ENCODE measurements at places on chromosomes 13 and 19. TPM values are rescaled to one million over a fixed set of nuclear protein-coding genes. Genes with fewer than 3 reads are reported as not detected.

- peak overlapping the region; percentile 88 for H3K27ac ChIP-seq
- H3K4me1 ChIP-seq = peaks cover 98% of the 10 kb centered on the region
- H3K27me3 ChIP-seq = no peaks in the 10 kb centered on the region
- no peak for DNase-seq
- H3K36me3 ChIP-seq = no peaks in the 10 kb centered on the region
These were observed 21.5 kb downstream of the STARD13 start for GRCh38 chr13:33263976-33264619.

- H3K36me3 ChIP-seq = peaks cover 96% of the 10 kb centered on the region
- H3K27me3 ChIP-seq = no peaks in the 10 kb centered on the region
- H3K27ac ChIP-seq = peak overlapping the region; percentile 65
- peaks cover 10% of the 10 kb centered on the region for H3K4me1 ChIP-seq
- DNase-seq = peak; percentile 40
These were observed 11.9 kb downstream of the CC2D1A start for GRCh38 chr19:13917888-13918406.

GRCh38 chr13:41199079-41199478 lies 4.7 kb upstream of the KBTBD7 start:
- no peaks in the 10 kb centered on the region for H3K27me3 ChIP-seq
- H3K4me1 ChIP-seq = peaks cover 3% of the 10 kb centered on the region

GRCh38 chr19:4556597-4557127 lies 2.8 kb downstream of the SEMA6B start:
- H3K4me1 ChIP-seq = peaks cover 28% of the 10 kb centered on the region
- no peak for DNase-seq
- H3K36me3 ChIP-seq = peaks cover 23% of the 10 kb centered on the region
- no peak overlapping the region for H3K27ac ChIP-seq
- H3K4me3 ChIP-seq = no peak overlapping the region
- peaks cover 4% of the 10 kb centered on the region for H3K27me3 ChIP-seq

DNA sequence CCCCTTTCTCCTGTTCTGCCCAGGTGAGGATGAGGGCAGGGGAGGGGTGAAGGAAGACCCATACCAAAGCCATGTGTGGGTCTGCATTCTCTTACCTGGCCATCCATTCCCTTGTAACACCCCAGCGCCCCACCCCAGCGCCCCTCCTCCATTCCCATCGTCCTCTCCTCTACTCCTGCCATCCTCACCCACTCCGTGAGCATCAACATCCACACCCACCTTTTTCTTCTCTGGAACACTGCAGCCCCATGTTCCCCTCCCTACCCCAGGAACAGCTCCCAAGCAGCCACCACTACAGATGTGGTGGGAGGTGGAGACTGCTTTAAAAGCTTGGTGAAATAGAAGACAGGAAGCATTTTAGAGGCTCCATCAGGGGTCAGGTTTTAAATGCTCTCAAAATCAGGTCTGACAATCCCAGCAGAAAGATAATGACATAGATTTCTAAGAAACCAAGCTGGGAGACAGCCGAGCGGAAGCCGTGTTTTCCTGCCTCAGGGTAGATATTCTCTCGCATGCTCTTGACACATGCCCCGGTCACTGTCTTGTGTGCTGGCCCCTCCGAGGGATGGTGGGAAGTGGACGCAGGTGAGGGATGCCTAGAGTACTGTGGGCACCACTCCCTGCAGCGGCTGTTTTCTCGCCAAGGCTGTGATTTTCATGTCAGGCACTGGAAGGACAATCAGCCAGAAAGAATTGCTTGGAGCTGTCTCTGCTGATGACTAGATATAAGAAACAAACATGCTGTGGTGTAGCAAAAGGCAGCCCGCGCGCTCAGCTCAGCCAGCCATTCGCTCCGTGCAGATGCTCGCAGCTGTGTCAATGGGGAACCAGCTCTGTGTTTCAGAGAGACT lies 9.8 kb downstream of the MEDAG start:
- no peak for DNase-seq
- no peaks in the 10 kb centered on the region for H3K36me3 ChIP-seq

DNA sequence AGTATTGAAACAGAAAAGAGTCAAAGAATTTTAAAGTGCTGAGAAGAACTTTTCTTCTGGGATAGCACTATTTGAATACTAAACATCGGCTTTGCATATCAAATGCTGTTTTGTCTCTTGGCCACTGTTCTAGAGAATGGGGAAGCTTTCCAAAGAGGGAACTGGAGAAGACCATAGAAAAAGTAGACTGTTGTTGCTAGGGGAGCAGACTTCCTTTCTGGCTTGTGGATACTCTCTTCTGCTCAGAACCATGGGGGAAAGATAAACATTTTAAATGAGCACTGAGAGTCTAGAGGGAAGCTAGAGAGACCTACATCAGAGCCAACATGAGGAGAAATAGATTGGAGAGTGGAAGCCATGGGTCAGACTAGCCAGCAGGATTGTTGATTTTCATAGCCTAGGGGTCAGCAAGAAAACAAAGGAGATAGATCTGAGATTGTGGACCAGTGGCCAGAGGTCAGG lies 315.7 kb downstream of the KCTD12 start:
- H3K27me3 ChIP-seq = no peaks in the 10 kb centered on the region
- no peaks in the 10 kb centered on the region for H3K4me1 ChIP-seq
- H3K36me3 ChIP-seq = no peaks in the 10 kb centered on the region
- H3K27ac ChIP-seq = no peak overlapping the region
- DNase-seq = no peak

DNA sequence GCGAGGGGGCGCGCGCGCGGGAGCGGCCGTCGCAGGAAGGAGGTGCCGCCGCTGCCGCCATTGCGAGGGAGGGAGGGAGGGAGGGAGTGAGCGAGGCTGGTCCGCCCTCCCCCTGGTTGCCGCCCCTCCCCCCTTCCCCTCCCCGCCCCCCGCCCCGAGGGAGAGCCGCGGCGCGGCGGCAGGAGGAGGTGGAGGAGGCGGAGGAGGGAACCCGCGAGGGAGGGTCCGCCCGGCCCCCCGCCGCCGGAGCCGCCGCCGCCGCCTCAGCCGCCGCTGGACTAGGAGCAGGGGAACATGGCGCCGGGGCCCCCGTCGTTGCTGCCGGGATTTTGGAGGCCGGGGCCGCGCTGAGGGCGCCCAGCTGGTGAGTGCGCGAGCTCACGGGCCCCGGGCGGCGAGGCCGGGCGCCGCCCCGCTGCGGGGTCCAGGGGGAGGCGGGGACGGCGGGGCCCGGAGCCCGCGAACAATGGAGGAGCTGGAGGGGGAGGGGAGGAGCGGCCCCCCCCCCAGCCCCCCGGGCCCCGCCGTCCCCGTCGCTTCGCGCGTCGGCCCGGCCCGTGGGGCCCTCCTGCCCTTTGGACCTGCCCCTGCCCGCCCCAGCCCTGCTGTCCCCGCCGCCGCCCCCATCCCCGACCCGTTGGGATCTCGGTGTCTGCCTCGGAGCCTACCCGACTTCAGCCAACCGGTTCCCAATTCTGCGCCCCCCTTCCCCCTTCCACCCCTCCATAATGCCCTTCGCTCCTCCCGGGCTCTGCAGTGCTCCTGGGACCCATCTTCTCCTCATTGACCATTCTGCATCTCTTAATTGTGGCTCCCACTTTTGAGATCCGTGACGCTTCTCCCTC lies at the start of gene ARHGAP35:
Gene ARHGAP35, plus strand, starts transcription at position 152 of the 845 bp plus-strand sequence. CDS start 57,679 bp downstream, outside the sequence.
- H3K36me3 ChIP-seq = no peaks in the 10 kb centered on the region
- no peaks in the 10 kb centered on the region for H3K27me3 ChIP-seq
- peak within 1 kb of the TSS; percentile 98 for H3K27ac ChIP-seq
- peaks cover 74% of the 10 kb centered on the region for H3K4me1 ChIP-seq

- no peak for DNase-seq
- H3K27me3 ChIP-seq = peaks cover 87% of the 10 kb centered on the region
- no peak overlapping the region for H3K4me3 ChIP-seq
- no peak overlapping the region for H3K27ac ChIP-seq
- no peaks in the 10 kb centered on the region for H3K4me1 ChIP-seq
- no peaks in the 10 kb centered on the region for H3K36me3 ChIP-seq
These were observed 105.3 kb upstream of the CACNA1A start for GRCh38 chr19:13611596-13611995.

B3GNT8 gene
- 10.3 TPM for total RNA-seq

ZNF221 gene
- total RNA-seq = 3.7 TPM

DNA sequence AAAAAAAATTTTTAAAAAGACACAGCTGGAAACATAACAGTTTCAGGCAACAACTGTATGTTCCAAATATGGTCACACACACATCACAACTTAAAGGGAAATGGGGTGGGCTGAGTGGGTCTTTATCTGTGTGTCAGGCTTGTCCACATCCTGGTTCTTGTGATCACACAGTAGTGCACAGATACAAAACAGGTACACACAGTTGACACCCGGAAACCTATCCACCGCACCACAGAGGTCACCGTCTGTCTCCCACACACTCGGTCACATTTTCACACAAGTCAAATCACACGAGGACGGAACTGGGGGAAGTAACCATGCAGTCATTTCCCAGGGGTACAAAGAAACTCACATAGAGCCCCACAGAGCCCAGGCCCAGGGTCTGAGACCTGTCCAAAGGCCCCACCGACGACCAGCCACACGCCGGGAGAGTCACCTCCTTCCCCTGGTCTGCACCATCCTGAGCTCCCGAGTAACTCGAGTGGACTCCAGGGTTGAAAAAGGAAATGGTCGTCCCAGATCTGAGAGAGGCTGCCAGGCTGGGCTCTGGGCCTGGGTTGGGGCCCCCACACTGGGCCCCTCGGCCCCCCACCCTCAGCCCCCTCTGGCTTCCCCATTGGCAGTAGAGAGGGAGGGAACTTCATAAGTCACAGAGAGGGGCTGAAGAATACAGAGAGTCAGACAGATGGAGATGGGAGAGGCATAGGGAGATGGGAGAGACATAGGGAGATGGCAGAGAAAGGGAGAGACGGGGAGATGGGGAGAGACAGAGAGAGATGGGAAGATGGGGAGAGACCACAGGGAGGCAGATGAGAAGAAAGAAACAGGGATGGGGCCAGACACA lies 1.3 kb upstream of the PPAN start:
- H3K36me3 ChIP-seq = peaks cover 27% of the 10 kb centered on the region
- peaks cover 25% of the 10 kb centered on the region for H3K4me1 ChIP-seq
- DNase-seq = no peak
- H3K4me3 ChIP-seq = no peak overlapping the region
- H3K27me3 ChIP-seq = no peaks in the 10 kb centered on the region
- H3K27ac ChIP-seq = no peak overlapping the region

ZFP28 gene
- 6.0 TPM for total RNA-seq

- peaks cover 90% of the 10 kb centered on the region for H3K4me1 ChIP-seq
- peak overlapping the region; percentile 55 for H3K4me3 ChIP-seq
- no peak for DNase-seq
These were observed 2.8 kb downstream of the PTGIR start for GRCh38 chr19:46622118-46622446.

UBE2L5 gene
- total RNA-seq = not detected

DNA sequence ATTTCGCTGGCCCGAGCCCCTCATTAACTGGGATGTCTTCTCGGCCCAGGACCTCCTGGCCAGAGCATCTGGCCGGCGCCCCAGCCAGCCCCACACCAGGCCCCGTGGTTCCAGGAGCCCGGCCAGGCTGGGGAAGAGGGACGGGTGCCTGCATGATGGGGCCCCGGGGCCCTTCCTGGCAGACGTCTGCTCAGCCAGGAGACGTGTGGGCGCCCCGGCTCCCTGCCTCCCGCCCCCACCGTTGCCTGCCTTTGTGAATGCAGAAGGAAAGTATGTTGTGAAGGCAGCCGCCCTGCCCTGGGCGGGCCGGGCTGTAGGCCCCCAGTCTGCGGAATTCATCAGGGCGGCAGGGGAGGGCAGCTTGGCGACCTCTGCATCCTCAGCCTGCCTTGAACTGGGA lies 4.4 kb upstream of the COMP start:
- no peaks in the 10 kb centered on the region for H3K36me3 ChIP-seq
- peaks cover 98% of the 10 kb centered on the region for H3K27me3 ChIP-seq
- H3K27ac ChIP-seq = no peak overlapping the region
- no peak for DNase-seq
- H3K4me3 ChIP-seq = no peak overlapping the region

PARP4 gene
- 23.6 TPM for total RNA-seq

DNA sequence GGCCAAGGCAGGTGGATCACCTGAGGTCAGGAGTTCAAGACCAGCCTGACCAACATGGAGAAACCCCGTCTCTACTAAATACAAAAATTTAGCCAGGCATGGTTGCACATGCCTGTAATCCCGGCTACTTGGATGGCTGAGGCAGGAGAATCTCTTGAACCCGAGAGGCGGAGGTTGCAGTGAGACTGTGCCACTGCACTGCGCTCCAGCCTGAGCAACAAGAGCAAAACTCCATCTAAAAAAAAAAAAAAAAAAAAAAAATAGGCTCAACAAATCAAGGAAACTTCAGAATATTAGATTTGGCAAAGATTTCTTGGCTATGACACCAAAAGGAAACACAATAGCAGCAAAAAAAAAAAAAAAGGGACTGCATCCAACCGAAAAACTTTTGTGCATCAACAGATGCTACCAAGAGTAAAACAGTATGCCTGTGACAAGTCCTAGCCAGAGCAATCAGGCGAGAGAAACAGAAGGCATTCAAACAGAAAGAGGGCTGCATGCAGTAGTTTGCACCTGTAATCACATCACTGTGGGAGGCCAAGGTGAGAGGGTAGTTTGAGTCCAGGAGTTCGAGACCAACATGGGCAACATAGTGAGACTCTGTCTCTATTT lies 23.8 kb downstream of the ZNF160 start:
- peaks cover 51% of the 10 kb centered on the region for H3K36me3 ChIP-seq
- peak overlapping the region; percentile 82 for H3K27ac ChIP-seq
- peaks cover 24% of the 10 kb centered on the region for H3K4me1 ChIP-seq
- no peaks in the 10 kb centered on the region for H3K27me3 ChIP-seq
- H3K4me3 ChIP-seq = no peak overlapping the region
- no peak for DNase-seq

DNA sequence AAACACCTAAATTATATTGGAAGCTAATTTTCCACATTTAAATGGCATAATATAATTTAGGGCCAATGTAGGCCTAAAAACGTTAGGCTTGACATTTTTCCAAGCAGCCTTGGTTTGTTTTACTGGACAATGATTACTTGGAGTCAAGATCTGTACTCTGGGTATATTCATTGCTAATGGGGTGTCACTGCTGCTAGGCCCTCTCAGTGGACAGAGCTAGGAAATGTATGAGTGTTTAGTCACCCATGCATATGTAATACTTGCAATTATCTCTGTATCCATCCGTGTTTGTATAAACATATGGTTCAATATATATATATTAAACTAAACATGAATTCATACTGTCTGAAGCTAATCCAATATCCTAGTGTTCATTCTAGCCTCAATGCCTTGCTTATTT lies 598.1 kb downstream of the DCT start:
- no peaks in the 10 kb centered on the region for H3K4me1 ChIP-seq
- no peaks in the 10 kb centered on the region for H3K27me3 ChIP-seq
- H3K4me3 ChIP-seq = no peak overlapping the region
- no peak overlapping the region for H3K27ac ChIP-seq

ONECUT3 gene
- total RNA-seq = not detected

GRCh38 chr19:49555600-49556411 lies 24.6 kb downstream of the NOSIP start:
- peak; percentile 32 for DNase-seq
- no peaks in the 10 kb centered on the region for H3K27me3 ChIP-seq
- H3K27ac ChIP-seq = peak overlapping the region; percentile 47
- H3K4me1 ChIP-seq = peaks cover 11% of the 10 kb centered on the region

EFNB2 gene
- 10.1 TPM for total RNA-seq

GRCh38 chr13:83350569-83350968 lies 531.7 kb downstream of the SLITRK1 start:
- no peaks in the 10 kb centered on the region for H3K27me3 ChIP-seq
- no peaks in the 10 kb centered on the region for H3K36me3 ChIP-seq
- H3K4me3 ChIP-seq = no peak overlapping the region

IFNL1 gene
- total RNA-seq = not detected

All from left ventricle myocardium inferior (tissue), 1 donor.